ENCODE measurements at places on chromosomes 1 and 21.

DNA sequence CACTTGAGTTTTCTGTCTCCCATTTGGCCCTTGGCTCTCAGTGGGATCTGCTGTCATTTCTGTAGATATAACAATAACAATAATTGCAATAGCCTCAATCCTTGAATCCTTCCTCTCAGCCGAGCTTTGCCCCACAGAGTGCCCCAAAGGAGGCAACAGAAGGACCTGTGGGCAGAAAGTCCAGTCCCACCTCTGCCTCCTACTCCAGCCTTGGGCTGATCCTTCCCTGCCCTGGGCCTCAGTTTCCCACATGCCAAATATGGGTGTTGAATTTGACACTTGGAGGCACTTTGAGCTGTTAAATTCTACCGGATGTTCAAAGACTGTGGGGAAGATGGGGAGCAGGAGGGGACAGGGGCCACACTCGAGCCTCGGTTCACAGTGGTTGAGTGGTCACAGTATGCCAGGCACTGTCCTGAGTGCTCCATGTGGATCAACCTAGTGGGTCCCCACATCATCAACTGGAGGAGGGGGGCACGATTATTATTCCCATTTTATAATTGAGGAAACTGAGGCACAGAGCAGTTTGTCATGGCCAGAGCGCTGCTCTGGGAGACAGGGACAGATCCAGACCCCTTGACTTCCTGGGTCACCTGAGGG lies 307.1 kb downstream of the MATN1 start:
- no peak for DNase-seq

GRCh38 chr1:9659328-9659727 lies 7.8 kb downstream of the PIK3CD start:
- DNase-seq, result peak; percentile 34

GRCh38 chr21:28142697-28143096 lies 850.0 kb downstream of the LTN1 start:
- no peak for DNase-seq

GRCh38 chr1:119226321-119226720 lies 85.9 kb upstream of the WARS2 start:
- DNase-seq, result no peak

- no peak for DNase-seq
Observed at GRCh38 chr1:5769146-5769545, 223.1 kb downstream of the NPHP4 start.

- DNase-seq, result no peak
Observed at GRCh38 chr1:26010825-26011224, 10.8 kb upstream of the EXTL1 start.

GRCh38 chr1:54944610-54945392 lies 35.6 kb upstream of the TMEM61 start:
- peak; percentile 81 for DNase-seq

DNA sequence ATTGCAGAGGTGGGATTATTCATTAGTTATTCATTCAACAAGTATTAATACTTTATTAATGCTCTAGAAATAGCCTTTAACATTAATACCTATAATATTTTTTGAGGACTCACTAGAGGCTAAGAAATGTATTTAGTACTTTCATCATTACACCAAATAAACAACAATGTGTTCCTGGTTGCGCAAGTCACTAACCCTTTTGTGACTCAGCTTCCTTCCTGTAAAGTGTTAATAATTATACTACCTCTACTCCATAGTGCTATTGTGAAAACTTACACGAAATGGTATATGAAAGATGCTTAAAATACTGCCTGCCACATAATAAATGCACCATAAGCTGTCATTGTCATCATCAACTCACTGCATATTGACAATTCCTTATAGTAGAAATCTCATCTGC lies 431.0 kb downstream of the DPYD start:
- no peak for DNase-seq

DNA sequence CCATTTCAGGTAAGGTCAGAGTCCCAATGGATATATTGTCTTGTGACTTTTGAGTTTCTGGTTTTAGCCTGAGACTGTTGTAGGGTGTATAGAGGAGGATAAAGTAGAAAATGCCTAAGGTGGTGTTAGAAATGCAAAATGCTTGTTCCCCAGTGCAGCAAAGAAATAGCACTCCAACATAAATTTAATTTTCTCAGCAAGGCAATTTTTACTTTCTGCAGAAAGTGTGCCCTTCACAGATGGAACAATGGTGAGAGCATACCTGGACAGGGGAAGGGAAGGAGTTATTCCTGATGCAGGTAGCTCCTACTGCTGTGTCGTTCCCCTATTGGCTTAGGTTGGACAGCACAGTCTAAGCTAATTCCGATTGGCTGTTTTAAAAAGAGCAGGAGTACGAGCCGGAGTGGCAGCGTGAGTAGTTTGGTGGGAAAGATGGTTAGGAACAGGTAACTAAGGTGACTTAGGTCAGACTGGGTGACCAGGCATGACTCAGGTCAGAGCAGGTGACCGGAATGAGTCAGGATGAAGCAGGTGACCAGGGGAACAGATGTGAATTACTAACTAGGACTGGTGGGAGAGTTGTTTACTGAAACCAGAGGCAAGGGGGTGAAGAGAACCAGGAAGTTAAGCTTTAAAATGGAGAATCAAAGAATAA lies 21.5 kb downstream of the SPATA45 start:
- no peak for DNase-seq

GRCh38 chr1:169849346-169850022 lies 44.2 kb downstream of the SCYL3 start:
- no peak for DNase-seq

GRCh38 chr1:51175278-51175677 lies 60.8 kb upstream of the RNF11 start:
- DNase-seq, result no peak
